Thymus (tissue), 14 donors: ENCODE measurements at places on chromosomes 11 and 22. TPM values are rescaled to one million over a fixed set of nuclear protein-coding genes. Genes with fewer than 3 reads are reported as not detected.

PANX3 gene
- 0.02 TPM for polyA plus RNA-seq

OR4C3 gene
- polyA plus RNA-seq: not detected

DDX10 gene
- 32.3 TPM for polyA plus RNA-seq

PRAME gene
- 0.89 TPM for polyA plus RNA-seq

CALCA gene
- 4.6 TPM for polyA plus RNA-seq

ELF5 gene
- polyA plus RNA-seq: 4.5 TPM

MIAT gene
- 2.9 TPM for polyA plus RNA-seq

OR5B21 gene
- not detected for polyA plus RNA-seq

APBB1 gene
- polyA plus RNA-seq: 70.6 TPM

UBQLNL gene
- polyA plus RNA-seq: 1.5 TPM

GAS2 gene
- 2.8 TPM for polyA plus RNA-seq

GRAMD1B gene
- 4.8 TPM for polyA plus RNA-seq

DNA sequence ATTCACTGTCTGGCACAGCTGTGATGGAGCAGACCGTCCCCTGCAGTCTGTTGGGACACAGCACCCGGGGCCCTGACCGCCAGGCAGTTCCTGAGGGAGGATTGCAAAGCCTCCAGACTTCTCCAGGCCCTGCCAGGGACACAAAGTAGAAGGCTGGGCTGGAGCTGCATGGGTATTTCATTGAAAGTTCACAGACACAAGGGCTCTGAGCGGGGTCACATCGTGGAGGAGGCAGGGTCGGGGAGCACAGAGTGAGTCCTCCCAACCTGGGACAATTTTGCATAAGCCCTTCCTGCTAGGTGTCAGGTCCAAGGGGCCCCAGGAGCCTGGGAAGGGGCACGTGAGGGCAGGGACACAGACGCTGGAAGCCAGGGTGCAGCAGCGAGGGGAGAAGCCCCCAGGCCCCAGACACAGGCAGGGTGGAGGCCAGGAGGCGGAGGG lies 15.7 kb downstream of the IFITM10 start:
- no peak for DNase-seq

DNA sequence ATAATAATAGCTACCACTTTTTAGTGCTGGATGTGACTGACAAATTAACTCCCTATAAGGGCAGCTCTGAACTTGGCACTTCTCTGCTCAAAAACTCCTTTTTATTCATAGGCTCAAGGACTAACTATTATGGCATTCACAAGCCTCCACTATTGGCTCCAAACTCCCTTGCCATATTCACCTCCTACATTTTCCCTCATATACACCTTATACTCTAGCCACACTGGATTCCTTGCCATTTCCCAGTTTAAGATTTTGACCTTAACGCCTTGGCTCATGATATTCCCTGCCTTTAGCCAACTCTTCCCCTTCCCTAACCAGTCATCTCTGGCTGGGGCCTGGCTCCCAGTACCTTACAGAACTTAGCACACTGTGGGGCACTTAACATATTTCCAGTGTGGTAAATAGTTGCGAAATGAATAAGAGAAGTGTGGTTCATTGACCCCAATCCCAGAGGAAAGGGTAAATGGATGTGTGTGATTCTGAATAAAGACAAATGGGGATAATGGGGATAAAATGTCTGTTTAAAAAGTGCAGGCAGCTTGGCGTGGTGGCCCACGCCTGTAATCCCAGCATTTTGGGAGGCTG lies 40.0 kb upstream of the SORL1 start:
- no peak for DNase-seq

DNA sequence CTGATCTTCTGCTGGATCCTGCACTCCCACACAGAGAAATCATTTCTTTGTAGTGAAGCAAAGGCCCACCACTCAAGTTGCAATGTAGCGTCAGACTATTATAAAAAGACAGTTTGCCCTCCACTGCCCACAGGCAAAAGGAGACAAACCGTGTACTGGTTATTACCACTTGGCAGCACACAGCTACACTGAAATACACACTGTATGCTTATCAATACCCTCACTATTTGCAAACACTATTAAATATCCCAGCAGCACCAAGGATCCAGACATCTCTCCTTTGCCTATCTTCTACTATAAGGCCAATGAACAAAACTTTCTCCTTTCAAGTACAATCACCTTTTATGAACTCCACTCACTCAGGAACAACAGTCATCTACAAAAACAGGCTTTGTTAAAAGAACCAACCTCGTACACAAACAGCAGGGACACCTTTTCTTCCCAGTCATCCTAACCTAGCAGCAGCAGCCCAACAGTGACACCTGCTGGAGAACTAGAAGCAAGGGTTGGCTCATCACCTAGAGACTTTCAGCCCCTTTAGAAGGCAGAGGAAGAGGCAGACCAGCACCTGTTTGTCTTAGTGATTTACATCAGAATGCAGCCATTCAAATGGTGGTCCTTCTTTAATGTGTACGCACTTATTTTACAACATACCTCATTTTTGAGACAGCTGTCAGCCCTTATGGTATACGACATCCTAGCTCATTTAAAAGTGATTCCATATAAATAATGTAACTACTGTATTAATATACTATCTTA lies 56.1 kb downstream of the AMBRA1 start:
- peak; percentile 68 for DNase-seq

GRCh38 chr22:33873186-33873585 lies 47.1 kb downstream of the LARGE1 start:
- no peak for DNase-seq

- no peak for DNase-seq
Observed at GRCh38 chr11:120337355-120338106, 1.3 kb downstream of the ARHGEF12 start.

- no peak for DNase-seq
Observed at GRCh38 chr11:67347964-67348749, 5.2 kb downstream of the POLD4 start.

DNA sequence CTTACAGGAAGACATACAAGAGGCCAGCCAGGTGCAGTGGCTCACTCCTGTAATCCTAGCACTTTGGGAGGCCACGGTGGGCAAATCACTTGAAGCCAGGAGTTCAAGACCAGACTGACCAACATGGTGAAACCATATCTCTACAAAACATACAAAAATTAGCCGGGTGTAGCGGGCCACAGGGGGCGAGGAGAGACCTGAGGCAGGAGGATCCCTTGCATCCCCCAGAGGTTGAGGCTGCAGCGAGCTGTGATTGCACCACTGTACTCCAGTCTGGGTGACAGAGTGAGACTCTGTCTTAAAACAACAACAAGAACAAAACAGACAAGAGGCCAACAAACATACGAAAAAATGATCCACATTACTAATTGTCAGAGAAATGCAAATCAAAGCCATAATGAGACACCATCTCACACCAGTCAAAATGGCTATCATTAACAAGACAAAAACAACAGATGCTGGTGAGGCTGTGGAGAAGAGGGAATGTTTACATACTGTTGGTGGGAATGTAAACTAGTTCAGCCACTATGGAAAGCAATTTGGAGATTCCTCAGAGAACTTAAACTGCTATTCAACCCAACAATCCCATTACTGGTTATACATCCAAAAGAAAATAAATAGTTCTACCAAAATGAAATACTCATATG lies 498.8 kb upstream of the ARHGAP42 start:
- no peak for DNase-seq

- DNase-seq: no peak
Observed at GRCh38 chr11:9150926-9151325, 59.5 kb upstream of the SCUBE2 start.

DNA sequence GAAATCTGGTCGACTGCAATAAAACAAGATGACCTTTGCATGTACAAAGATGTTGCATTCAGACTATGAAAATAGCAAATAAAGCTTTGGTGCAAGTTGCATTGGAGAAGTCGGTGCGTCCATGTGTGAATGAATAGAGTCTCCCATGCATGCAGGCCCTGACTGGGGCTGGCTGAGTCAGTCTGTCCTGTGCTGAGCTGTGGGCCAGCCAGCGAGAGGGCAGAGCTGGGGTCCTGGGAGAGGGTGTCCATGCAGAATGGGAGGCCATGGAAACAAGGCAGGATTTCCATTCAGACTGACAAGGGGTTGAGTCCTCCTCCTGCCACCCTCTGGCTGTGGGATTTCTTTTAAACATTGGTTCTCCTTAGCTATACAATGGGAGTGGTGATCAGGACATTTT lies 2.3 kb upstream of the CRYBB3 start:
- no peak for DNase-seq

DNA sequence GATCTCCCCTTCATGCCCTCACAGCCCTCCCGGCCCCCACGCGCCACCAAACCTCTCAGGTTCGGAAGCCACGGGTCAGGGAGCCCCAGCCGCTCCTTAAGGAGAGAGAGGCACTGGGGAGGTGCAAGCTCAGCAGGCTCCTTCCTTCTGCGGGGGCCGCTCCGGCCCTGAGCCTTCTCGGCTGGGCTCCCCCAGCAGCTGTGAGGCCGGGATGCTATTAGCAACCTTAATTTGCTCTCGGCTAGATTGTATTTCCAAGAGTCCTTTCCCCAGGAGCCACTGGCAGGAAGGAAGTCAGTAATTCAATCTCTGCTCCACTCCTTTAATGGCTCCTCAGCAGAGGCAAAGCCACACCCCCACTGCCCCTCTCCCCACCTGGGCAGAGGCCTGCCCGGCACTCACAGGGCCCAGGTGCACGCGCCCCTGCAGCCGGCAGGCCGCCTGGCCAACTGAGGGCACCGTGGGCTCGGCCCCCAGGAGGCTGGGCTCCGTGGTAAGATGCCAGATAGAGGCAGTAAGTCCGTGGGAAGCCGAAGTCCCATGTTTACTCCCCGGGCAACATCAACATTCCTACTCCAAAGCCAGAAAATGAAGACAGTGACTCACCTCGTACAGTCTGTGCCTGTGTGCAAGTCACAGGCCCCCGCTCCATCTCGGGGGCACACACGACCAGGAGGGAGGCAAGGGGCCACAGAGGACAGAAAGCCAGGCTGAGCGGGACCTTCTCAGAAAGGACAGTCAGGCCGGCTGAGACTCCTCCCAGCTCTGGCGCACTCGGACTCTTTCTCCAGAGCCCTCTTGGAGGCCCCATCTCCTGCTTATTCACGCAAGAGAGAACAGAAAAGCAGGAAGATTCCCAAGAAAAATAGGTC lies 5.2 kb downstream of the IGSF9B start:
- no peak for DNase-seq

- no peak for DNase-seq
Observed at GRCh38 chr11:11604370-11604990, 17.3 kb downstream of the GALNT18 start.

- no peak for DNase-seq
Observed at GRCh38 chr11:30016588-30017363, at the start of gene KCNA4. Gene KCNA4, minus strand, starts transcription at chr11:30017030. Its CDS starts 4,352 bp downstream, at chr11:30012678.

- DNase-seq: no peak
Observed at GRCh38 chr11:74035264-74035663, 26.4 kb upstream of the UCP3 start.

DNA sequence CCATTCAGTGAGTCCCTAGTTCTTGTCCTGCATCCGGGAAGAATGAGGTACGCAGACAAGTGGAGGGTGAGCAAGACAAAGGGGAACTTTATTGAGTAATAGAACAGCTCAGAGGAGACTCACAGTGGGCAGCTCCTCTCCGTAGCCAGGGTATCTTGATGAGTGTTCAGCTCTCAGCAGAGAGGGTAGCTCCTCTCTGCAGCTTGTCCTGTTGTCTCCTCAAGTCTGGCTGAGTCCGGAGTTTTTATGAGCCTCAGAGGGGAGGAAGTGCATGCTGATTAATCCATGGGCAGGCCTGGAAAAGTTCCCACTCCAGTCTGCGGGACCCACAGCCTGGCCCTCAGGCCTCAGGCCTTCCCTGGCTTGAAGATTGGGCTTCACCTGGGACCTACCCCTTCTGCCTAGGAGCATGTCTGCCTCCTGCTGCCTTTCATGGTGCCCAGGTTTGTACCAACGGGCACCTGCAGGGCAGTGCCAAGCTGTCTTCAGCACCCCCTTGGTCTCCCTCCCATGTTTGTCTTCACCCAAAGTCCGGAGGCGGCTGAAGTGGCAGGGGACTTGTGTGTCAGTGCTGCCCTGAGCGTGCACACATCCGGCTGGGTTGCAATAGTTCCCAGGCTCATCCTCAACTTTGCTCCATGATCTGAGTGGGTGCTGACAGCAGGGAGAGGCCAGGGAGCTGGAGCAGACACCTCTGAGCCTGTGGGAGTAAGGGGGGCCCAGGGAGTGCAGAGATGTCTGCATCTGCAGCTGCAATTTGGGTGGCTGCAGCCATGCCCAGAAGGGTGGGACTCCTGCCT lies 134.2 kb downstream of the LDLRAD3 start:
- DNase-seq: no peak

DNA sequence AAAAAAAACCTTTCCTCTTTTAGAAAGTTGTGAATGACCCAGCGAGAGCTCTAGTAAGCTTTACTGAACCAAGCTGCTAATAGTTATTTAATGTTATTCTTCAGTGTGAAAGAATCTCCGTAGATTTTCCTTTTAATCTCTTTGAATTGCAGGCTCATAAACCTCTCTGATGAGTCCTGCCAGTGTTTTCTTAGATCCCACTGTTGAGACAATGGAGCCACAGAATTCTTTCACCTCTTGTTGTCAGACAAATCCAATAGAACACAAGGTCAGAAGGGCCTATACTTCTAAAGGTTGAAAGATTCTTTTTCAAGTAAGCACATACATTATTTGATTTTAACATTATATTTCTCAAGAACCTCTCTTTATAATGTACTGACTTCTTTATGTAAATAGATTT lies 52.2 kb downstream of the DNAJC24 start:
- DNase-seq: no peak

- peak; percentile 9 for DNase-seq
Observed at GRCh38 chr11:86671531-86672006, 847 bp downstream of the ME3 start.

- no peak for DNase-seq
Observed at GRCh38 chr11:28257761-28258160, 149.6 kb downstream of the METTL15 start.

DNA sequence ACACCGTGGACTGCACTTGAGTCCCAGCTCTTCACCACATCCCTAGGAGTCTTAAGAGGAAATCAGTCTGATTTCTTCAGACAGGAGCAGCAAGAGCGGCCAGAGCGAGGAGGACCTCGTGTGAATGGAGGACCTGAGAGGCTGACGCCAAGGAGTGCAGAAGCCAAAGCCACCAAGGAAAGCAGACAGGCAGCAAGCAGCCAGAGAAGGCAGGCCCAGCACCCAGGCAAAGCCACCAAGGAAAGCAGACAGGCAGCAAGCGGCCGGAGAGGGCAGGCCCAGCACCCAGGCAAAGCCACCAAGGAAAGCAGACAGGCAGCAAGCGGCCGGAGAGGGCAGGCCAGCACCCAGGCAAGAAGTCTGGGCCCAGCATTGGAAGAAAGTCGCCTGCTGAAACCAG lies 11.8 kb downstream of the CYB561A3 start:
- no peak for DNase-seq

DNA sequence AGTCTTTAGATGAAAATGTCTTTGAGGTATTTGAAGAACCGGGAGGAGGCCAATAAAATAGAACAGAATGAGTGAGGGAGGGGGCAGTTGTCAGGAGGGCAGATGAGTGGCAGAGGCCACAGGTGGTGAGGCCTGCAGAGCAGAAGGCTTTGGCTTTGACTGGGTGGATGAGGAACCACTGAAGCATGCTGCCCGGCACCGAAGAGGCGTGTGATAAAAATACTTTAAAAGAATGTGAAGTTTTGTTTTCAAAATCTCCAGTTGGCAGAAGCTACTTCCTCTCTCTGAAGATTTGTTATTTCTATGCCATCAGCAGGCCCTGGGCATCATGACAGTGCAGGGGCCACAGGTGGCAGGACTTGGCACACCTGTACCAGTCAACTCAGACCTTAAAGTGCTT lies 6.3 kb downstream of the MS4A12 start:
- DNase-seq: no peak

GRCh38 chr22:29772170-29772641 lies 5.0 kb downstream of the UQCR10 start:
- DNase-seq: no peak

GRCh38 chr11:46363455-46364005 lies 16.3 kb downstream of the DGKZ start:
- DNase-seq: no peak
